ENCODE measurements at places on chromosomes 3 and 15.

GRCh38 chr3:128486681-128487537 lies 6.1 kb downstream of the GATA2 start:
- no peaks in the 10 kb centered on the region for H3K36me3 ChIP-seq
- no peak overlapping the region for H3K27ac ChIP-seq
- peaks cover 35% of the 10 kb centered on the region for H3K4me1 ChIP-seq
- peaks cover 80% of the 10 kb centered on the region for H3K27me3 ChIP-seq

DNA sequence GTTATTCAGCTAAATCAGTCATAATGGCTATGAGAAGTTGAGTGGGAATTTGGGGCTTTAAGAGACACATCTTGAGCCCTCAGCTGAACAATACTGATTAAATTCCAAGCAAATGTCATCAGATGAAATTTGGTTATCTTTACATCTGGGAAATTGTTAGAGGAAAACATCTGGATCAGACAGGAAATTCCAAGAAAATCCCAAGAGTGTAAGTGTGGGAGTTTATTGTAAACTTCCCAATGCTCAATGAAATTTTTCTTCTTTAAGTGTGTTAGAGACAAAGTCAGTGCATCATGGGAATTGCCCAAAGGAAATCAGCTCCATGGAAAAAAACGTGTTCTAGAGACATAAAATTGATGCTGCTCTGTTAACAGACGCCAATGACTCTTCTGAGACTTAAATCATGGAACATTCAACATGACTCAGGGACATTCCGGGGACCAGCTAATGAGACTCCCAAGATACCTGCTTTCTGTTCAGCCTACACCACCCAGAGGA lies 19.8 kb upstream of the DCLK3 start:
- no peak overlapping the region for H3K4me3 ChIP-seq
- no peaks in the 10 kb centered on the region for H3K4me1 ChIP-seq
- DNase-seq = no peak
- no peaks in the 10 kb centered on the region for H3K36me3 ChIP-seq

DNA sequence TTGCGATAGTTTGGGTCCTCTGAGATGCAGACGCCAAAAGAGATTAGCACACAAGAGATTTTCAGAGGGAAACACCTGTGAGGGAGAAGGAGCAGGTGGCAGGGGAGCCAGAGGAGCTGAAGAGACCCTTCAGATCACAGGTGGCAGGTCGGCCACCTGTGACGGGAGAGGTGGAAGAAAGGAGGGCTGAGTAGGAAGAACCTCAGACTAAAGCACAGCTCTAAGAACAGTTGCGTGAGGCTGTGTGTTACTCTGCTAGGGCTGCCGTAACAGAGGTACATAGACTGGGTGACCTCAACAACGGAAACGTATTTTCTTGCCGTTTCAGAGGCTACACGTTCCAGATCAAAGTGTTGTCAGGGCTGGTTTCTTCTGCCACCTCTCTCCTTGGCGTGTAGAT lies 38.5 kb downstream of the C2CD4A start:
- H3K36me3 ChIP-seq = no peaks in the 10 kb centered on the region
- H3K4me3 ChIP-seq = no peak overlapping the region
- H3K27me3 ChIP-seq = peaks cover 5% of the 10 kb centered on the region
- no peak overlapping the region for H3K27ac ChIP-seq
- H3K4me1 ChIP-seq = peaks cover 6% of the 10 kb centered on the region

DNA sequence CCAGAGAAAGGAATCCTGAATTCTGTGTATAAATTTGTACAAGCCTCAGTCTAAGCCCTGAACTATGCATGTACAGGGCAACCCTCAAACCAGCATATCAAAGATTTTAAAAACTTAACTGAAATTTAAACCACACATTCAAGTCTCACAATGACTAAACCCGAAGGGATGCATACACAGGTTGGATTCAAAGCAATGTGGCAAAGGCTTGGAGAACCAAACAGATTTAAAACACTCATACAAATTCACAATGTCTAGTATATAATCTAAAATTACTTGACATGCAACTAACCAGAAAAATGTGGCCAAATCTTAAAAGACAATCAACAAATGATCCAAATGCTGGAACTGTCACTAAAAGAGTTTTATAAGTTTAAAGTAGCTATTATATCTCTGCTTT lies 36.4 kb downstream of the CEP152 start:
- H3K4me3 ChIP-seq = no peak overlapping the region
- no peak for DNase-seq
- no peaks in the 10 kb centered on the region for H3K4me1 ChIP-seq
- no peaks in the 10 kb centered on the region for H3K27me3 ChIP-seq
- no peak overlapping the region for H3K27ac ChIP-seq

DNA sequence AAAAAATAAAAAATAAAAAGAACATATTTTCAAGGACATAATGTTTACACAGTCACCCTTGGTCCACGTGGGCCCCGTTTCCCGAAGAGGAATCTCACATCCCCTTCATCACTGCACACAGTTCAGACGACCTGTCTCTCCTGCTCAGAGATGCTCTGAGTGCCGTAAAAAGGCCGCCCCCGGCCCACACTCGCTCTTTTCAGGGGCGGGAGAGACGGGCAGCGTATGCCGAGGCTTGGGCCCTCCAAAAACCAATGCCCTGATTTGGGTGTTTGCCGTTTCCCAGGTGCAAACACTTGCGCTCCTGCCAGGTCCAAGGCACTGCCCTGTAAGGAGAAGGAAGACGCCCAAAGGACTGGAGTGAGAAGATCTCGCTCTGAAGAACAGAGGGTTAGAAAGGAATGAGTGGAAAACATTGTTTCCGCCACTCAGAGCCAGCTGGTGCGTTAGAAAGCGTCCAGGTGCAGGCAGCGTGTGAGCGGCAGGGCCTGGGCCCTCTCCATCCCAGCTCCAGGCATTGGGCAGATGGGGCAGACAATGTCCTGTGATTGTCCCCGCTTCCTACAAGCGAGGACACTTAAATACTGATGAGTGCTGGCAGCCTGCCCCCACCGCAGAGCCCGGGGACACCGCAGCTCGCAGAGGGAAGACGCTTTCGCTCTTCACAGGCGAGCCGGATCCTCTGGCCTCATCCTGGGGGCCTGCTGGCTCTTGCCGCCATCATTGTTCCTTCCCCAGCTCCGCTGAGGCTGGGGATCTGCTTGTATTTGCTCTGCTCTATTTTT lies 53.2 kb downstream of the NIPA2 start:
- no peak overlapping the region for H3K27ac ChIP-seq
- H3K36me3 ChIP-seq = no peaks in the 10 kb centered on the region
- DNase-seq = no peak
- no peaks in the 10 kb centered on the region for H3K4me1 ChIP-seq
- H3K27me3 ChIP-seq = no peaks in the 10 kb centered on the region

DNA sequence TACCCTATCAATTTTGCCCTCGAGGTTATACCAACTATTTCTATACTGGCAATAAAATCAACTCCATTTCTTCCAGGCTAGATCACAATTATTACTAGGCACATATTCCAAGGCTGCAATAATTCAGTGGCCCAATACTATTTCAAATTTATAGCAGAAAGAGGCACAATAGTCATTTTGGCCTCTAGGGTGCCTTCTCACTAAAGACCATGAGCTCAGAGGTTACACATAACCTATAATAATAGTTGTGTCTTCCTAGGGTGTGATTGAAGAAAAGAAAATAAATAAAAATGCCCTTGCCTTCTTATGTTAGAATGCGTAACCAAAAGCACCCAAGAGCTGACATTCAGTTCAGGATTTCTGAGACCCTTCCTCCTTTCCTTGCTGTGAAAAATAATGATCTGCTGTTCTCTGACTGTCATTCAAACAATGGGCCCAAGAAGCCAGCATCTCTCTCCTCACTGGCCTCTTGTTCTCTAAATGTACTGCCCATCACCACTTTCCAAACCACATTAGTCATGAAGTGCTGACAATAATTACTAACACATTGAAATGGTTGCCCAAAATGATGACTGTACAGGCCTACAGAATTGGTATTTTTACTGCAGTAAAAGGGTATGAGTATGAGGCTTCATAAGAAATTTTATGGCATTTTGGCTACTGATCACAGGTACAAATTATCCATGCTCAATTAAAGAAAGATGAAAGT lies 244.8 kb downstream of the LRRN1 start:
- no peak for DNase-seq
- no peak overlapping the region for H3K4me3 ChIP-seq
- H3K27me3 ChIP-seq = no peaks in the 10 kb centered on the region
- H3K36me3 ChIP-seq = no peaks in the 10 kb centered on the region

DNA sequence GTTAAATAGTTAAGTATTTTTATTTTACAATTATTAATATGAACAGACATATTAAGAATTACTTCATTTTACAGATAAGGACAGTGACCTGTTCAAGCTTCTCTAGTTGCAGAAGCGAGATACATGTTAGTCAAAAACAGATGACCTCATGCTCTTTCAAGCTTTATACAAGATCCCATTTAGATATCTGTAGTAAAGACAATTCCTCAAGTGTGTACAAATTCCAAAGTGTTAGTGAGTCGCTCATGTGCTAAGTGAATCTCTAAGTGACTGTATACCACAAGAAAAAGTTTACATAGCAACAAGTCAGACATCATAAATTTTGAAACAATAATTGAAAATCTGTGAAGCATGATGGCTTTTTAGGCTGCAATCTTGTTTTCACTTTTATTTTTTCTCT lies 293.8 kb downstream of the ROBO1 start:
- no peaks in the 10 kb centered on the region for H3K27me3 ChIP-seq
- no peak overlapping the region for H3K4me3 ChIP-seq
- H3K4me1 ChIP-seq = no peaks in the 10 kb centered on the region
- no peak for DNase-seq

DNA sequence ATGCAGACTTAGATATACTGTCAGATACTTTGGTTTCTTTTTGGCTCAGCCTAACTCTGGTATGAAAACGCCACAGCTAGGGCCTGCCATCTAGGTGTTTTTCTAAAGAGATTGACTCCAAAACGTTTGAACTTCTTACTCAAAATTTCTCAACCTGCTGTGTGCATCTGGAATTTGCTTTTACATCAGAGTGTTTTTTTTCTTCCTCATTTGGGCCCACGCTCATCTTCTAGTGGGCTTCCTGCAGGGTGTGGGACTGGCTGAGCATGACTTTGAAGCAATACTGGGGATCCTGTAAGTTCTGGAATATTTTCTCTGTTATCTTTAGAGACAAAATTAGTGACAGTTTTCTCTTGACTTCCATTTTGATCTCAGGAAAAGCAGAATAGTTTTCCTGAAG lies 117.8 kb downstream of the NR1D2 start:
- H3K27ac ChIP-seq = no peak overlapping the region
- peaks cover 4% of the 10 kb centered on the region for H3K27me3 ChIP-seq
- H3K36me3 ChIP-seq = no peaks in the 10 kb centered on the region

GRCh38 chr3:107431246-107432012 lies 54.2 kb downstream of the CCDC54 start:
- peak; percentile 53 for DNase-seq
- H3K27me3 ChIP-seq = peaks cover 2% of the 10 kb centered on the region
- peak overlapping the region; percentile 85 for H3K4me3 ChIP-seq
- H3K36me3 ChIP-seq = no peaks in the 10 kb centered on the region

GRCh38 chr3:50204804-50205412 lies at the start of gene SLC38A3:
TSS of gene SLC38A3 (plus strand) at chr3:50205271. CDS start at chr3:50214200, 8,929 bp downstream.
- no peak within 1 kb of the TSS for H3K4me3 ChIP-seq
- H3K36me3 ChIP-seq = no peaks in the 10 kb centered on the region
- no peaks in the 10 kb centered on the region for H3K4me1 ChIP-seq
- H3K27ac ChIP-seq = no peak within 1 kb of the TSS

DNA sequence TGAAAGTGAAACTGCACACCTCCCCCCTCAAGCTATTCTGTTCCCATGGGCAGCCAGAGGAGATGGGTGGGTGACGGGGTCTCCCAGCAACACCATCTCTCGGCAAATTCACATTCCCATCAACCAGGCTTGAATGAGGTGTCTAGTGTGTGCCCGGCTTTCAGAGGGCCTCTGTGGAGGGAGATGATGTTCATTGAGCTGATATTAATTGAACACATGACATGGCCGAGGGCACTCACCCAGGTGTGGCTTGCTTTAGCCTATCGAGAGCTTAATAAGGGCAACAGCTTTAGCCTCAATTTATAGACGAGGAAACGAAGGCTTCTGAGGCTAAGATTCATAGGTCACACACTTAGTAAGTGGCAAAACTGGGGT lies 288.0 kb downstream of the UACA start:
- peak overlapping the region; percentile 23 for H3K4me3 ChIP-seq
- H3K27ac ChIP-seq = no peak overlapping the region
- H3K36me3 ChIP-seq = no peaks in the 10 kb centered on the region
- peaks cover 42% of the 10 kb centered on the region for H3K4me1 ChIP-seq
- peaks cover 53% of the 10 kb centered on the region for H3K27me3 ChIP-seq
- DNase-seq = no peak

- no peaks in the 10 kb centered on the region for H3K36me3 ChIP-seq
- no peaks in the 10 kb centered on the region for H3K4me1 ChIP-seq
- H3K27ac ChIP-seq = no peak overlapping the region
Observed at GRCh38 chr15:66898656-66899386, 166.6 kb upstream of the SMAD3 start.

- peaks cover 4% of the 10 kb centered on the region for H3K4me1 ChIP-seq
- H3K36me3 ChIP-seq = no peaks in the 10 kb centered on the region
- H3K4me3 ChIP-seq = no peak overlapping the region
- no peaks in the 10 kb centered on the region for H3K27me3 ChIP-seq
- no peak for DNase-seq
Observed at GRCh38 chr15:57321973-57322601, 54.2 kb upstream of the CGNL1 start.

- DNase-seq = no peak
- no peaks in the 10 kb centered on the region for H3K36me3 ChIP-seq
- no peaks in the 10 kb centered on the region for H3K4me1 ChIP-seq
- no peaks in the 10 kb centered on the region for H3K27me3 ChIP-seq
- H3K27ac ChIP-seq = no peak overlapping the region
Observed at GRCh38 chr3:177906126-177906511, 630.1 kb upstream of the KCNMB2 start.

- peak; percentile 50 for DNase-seq
- no peaks in the 10 kb centered on the region for H3K27me3 ChIP-seq
- peaks cover 42% of the 10 kb centered on the region for H3K4me1 ChIP-seq
- peak overlapping the region; percentile 100 for H3K27ac ChIP-seq
- peaks cover 52% of the 10 kb centered on the region for H3K36me3 ChIP-seq
Observed at GRCh38 chr15:44710236-44711095, 657 bp downstream of the PATL2 start.

DNA sequence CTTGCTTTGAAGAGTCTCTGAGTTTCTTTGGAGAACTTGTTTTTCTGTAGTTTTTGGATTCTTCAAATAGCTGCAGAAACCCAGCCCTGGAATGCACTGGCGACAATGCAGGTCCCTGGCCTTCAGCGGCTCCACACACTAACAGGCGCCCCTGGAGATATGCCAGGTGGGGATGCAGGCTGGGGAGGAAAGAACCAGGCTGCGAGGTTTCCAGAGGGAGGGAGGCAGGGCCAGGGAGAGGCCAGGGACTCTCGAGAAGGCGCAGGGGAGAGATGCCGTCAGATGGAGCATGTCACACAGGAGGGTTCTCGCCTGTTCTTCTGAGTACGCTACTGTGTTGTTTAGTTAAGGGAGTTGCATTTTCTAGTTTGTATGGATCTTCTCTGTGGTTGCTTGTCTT lies 283.1 kb downstream of the GABRG3 start:
- H3K4me3 ChIP-seq = no peak overlapping the region
- no peak overlapping the region for H3K27ac ChIP-seq
- no peaks in the 10 kb centered on the region for H3K27me3 ChIP-seq
- H3K36me3 ChIP-seq = no peaks in the 10 kb centered on the region
- no peaks in the 10 kb centered on the region for H3K4me1 ChIP-seq
- no peak for DNase-seq

GRCh38 chr15:58206151-58206550 lies 68.0 kb downstream of the AQP9 start:
- DNase-seq = no peak
- peaks cover 7% of the 10 kb centered on the region for H3K27me3 ChIP-seq
- no peaks in the 10 kb centered on the region for H3K36me3 ChIP-seq
- no peak overlapping the region for H3K27ac ChIP-seq

GRCh38 chr3:71579935-71580406 lies 3.6 kb downstream of the FOXP1 start:
- DNase-seq = no peak
- peaks cover 49% of the 10 kb centered on the region for H3K4me1 ChIP-seq
- H3K4me3 ChIP-seq = peak overlapping the region; percentile 92
- H3K36me3 ChIP-seq = peaks cover 22% of the 10 kb centered on the region
- no peaks in the 10 kb centered on the region for H3K27me3 ChIP-seq

Data from activated naive CD8-positive, alpha-beta T cell treated with anti-CD3 and anti-CD28 coated beads, Interleukin-2, amount 50 U/mL, for 24 hours (primary cell).